ENCODE measurements at places on chromosomes 1 and 21.

GRCh38 chr1:221840511-221841243, 98.8 kb upstream of the DUSP10 start:
- DNase-seq, result no peak

DNA sequence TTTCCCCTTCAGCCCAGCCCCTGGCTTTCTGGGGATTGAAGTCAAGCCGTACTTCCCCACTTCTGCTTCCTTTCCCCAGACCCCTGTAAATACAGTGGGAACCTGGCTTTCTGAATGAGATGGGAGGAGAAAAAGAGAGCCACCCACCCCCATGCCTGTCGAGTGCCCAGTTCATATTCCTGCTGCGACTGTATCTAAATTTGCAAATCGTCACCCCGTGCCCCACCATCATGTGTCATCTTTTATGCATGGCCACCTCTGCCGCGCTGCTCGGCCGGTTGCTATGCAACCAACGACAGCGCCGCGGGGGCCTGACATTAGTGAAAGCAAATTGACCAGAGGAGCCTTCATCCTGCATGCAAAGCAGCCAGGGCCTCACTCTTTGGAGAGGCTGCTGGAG, 143.0 kb downstream of the ELAVL4 start:
- no peak for DNase-seq

GRCh38 chr1:67890857-67891256, 57.6 kb upstream of the GNG12 start:
- DNase-seq, result no peak

DNA sequence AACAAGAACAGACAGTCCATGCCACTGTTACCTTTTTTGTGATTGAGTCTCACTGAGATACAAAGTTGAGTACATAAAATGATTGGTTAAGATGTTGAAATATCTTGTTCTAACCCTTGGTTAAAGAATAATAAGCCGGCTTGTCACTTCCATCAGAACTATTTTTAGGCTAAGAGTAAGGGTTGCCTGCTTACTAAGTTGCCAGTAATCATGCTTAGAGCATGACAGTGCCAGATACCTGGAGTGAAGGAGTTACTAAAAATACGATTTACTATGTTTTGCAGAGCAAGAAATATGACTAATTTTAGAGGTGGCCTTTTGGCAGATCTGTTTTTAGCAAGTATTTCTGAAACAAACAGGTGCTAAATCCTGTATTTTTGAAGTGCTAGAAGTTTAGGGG, 6.0 kb downstream of the HUNK start:
- DNase-seq, result no peak

- DNase-seq, result no peak
These were observed 81.6 kb upstream of the KCNE2 start for GRCh38 chr21:34282223-34282622.

DNA sequence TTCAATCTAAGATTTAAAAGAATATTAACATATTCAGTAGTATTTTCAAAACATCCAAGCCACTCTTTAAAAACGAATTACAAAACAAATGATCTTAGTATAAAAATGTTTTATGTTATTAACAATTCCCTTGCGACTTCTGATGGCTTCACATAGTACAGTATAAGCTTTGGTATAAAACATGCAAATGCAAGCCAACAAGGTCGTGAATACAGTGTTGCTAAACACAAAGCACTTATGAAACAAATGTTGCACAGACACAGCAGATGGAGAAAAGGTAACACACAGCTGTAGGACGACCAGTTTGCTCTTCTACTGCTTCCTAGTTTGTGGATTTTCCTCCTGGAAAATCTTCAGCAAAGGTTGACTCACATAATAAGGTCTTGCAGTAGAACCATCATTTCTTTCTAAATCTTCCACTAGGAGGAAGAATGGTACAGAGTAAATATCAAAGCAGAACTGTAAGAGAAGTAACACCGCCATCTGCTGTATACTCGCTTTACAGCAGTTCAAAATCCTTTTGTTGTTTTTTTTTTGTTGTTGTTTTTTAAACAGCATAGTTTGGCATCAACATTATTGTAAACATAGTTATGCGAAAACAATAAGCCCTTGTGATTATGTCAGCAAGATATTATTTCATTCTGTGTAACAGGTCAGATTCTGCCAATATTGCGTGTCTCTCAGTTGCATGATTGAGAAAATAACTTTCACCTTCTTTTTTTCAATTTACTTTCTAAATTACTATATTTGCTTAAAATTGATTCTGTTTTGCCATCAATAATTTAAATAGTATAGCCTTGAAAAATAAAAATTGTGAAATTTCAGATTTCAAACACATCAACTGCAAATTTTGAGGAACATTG, 69.5 kb downstream of the LHX8 start:
- DNase-seq, result no peak

- DNase-seq, result no peak
These were observed 60.2 kb downstream of the RIPK4 start for GRCh38 chr21:41706678-41707077.

DNA sequence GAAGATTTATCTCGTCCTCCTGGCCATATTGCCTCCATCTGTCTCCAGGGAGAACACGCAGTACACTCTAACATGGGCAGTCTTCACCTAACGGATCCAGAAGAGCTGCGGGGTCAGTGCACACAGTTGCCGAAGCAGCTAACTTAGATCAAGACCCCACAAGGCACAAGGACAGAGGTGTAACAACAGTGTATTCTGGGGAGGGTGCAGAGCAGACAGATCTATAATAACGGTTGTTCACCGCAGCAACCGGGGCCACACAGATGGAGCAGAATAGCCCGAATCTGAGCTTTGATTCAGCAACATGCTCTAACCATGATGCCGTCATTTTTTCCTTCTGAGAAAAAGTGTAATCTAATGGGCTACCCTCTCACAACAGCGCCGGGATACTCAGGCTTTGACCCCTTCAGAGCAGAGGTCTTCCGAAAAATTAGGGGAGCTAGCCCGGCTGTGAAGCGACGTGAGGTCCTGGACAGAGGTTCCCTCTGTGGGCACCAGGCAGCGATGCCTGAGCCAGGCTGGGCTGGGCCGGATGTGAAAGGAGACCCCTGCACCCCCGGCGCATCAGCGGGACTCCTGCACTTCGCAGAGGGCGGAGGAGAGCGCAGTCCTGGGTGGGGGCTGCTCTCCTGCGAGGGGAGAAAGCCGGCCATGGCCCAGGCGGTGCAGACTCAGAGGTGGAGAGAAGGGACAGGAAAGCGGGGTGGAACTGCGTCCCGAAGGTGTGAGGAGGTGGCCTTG, 57.5 kb downstream of the BCL9 start:
- peak; percentile 5 for DNase-seq

- no peak for DNase-seq
These were observed 272.3 kb upstream of the C1orf105 start for GRCh38 chr1:172148213-172148612.

GRCh38 chr1:90414201-90414600, 302.9 kb downstream of the BARHL2 start:
- DNase-seq, result no peak

GRCh38 chr1:228315484-228315944, 91.1 kb downstream of the TRIM11 start:
- DNase-seq, result no peak
